Activated T-helper 1 cell treated with Interleukin-2 at 50 U/mL for 16 hours (primary cell): ENCODE measurements at places on chromosomes 3 and 15.

DNA sequence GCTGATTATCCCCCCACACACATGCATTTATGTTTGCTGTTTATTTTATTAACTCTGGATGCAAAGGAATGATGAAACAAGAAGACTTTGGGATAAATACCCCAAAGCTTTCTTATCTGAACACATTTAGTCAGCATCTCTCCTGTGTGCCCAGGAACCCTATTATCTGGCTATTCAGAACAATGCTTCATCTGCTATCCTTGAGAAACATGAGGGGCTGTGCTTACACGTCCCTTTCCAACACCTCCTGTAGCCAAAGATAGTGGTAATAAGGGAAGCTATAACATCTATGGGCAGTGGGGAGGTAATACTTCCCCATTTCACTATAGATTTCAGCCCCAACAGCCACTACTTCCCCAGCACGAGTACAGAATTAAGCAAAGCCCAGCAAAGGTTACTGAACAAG lies 94.7 kb downstream of the SSR3 start:
- no peak for DNase-seq

DNA sequence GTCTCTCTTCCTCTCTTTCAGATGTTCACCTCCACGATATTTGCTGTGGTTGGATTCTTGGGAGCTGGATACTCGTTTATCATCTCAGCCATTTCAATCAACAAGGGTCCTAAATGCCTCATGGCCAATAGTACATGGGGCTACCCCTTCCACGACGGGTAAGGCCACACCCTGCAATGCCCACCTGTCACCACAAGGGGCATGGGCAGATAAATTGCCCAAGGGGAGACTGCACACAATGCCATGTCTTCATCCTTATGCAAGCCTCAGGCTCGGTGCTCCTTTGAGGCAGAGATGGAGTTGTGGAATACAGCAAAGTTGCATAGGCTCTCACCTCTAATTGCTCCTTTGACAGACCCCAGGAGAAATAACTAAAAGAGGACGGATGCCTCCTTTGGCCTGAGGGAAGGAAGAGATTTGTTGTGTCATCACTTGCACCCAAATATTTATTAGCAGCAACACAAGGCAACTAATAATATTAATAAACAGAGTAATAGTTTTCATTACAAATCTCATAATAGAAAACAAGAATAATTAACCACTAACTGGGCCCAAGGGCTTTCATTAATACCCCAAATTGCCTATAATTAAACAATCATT lies 13.2 kb downstream of the TM4SF4 start:
- no peak for DNase-seq

DNA sequence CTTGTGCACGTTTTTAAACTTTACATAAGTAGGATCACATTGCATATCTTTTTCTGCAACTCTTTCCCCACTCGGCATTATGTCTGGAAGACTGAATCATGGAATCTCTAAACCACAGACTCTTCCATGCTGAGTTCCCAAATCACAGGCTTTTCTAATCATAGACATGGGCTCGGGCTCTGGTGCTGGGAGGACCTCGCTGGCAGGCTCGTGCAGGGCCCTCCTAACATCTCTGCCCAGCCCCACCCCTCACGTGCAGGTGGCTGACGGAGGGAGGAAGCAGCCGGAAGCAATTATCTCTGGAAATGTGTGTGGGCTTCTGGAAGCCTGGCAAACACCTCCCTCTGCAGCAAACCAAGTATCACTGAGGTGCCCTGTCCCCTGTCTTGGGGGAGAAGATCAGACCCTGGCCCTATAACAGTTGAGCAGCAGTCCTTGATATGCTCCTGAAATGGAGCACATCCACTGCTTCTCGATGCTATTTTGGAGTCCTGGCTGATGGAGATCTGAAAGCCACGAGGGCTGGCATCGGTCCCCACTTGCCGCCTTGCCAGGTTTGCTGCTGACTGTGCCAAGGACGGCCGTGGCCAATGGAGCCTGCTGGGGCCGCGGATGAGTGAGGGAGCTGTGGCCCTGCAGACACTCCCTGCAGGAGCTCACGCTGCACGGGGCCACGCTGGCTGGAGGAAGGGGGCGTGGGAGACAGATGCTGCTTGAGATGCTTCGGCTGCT lies 4.4 kb upstream of the IQSEC1 start:
- DNase-seq = no peak

GRCh38 chr15:101184830-101185229 lies 67.0 kb downstream of the CHSY1 start:
- DNase-seq = no peak

- DNase-seq = no peak
Observed at GRCh38 chr3:188296761-188297612, 143.0 kb downstream of the LPP start.

- no peak for DNase-seq
Observed at GRCh38 chr3:106435899-106436453, 567.2 kb upstream of the CBLB start.

DNA sequence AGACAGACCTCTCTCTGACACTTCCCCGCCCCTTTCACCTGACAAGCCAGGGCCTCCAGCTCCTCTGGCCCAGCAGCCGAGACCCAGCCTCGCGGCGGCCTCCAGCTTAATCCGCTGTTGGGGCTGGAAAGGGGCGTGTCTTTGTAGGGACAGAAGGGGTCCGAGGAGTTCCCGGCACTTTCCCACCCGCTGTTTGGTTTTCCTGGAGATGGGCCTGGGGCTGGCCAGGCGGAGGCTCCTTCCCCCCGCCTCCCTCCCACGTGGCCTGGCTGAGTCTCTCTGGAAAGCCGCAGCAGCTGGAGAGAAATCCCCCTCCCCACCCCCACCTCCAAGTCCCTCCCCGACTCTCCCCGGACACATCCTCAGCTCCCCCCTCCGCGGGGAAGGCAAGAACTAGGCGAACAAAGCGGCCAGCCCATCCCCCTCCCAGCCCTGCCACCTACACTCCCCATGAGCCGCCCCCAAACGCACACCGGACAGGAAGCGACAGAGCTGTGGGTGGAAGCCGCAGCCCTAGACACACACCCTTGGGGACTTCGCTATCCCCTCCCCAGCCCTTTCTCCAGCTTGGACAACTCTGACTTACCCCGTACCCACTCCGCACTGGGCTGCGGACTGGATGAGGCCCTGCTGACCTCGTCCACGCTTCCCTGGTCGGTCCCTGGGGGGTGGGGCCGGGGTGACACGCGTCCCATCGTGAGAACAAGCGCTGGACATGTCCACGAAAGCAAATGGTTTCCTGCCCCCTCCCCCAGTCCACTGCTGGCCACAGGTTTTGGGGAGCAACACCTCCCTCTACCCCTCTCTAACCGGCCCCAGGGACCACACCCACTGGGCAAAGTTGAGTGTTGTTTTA lies 1.2 kb downstream of the IGDCC4 start:
- no peak for DNase-seq

- DNase-seq = no peak
Observed at GRCh38 chr3:106029954-106030626, 161.3 kb upstream of the CBLB start.

DNA sequence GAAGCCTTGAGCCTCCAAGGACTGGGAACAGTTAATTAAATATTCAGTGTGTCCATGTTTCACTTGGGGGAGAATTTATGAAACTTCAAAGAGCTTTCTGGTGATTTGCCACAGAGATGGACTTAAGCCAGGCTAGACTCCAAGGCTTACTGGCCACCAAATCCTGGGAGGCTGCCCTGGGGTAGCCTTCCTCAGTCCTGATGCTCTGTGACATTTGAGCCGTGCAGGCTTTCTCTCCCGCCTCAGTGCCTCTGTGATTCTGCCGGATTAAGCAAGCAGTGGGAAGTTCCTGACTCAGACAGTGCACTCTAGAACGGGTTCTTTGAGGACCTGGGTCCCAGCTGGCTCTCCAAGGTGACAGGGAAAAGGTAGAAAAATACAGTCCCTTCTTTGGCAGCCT lies 314.7 kb upstream of the ICE2 start:
- no peak for DNase-seq

DNA sequence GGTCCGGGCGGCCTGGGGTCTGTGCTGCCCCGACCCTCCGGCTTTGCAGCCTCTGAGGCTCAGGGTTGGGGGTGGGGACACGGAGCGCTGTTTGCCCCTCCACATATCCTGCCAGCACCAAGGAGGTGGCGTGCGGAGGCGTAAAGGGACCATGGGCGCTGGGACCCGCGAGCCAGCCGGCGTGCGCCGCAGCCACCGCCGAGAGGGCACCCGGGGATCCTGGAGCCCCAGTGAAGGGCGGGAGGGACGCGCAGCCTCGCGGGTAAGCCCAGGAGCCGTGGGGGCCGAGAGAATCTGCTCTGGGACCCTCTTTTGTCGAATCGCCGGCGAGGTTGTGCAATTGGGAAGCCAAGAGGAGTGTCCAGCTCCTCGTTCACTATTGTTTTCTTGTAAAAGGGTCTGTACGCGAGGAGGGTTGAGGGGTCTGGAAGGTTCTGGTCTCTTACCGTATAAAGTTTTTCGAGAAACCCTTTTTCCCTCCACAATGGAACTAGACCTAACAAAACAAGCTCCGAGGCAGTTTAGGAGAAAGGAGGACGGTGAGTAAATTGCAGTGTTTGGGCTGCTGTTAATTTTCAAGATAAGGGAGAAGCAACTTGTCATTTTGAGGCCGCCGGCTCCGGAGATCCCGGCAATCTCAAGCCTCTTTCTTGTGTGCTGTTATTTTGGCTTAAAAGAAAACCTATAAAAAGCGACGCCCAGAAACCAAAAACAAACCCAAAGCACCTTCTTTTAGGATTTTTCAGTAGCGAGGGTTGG lies 29.9 kb upstream of the ST3GAL6 start:
- no peak for DNase-seq

DNA sequence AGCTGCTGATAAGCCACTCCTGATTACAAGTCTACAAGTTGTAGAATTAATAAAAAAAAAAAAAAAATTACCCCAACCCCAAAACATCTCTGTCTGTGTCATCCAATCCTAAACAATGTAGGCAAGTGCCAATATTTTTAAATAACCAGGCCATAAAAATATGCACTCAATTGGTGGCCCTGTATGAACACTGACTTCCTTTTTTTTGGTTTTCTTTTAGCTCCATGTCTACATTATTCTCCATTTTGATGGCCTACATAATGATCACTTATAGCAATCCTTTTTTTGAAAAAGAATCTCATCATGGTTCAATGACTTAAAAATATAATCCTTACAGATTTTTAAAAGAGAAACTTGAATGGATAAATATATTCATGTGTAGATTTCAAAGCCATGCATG lies 72.1 kb downstream of the FOXP1 start:
- no peak for DNase-seq

- peak; percentile 17 for DNase-seq
Observed at GRCh38 chr15:29090617-29091466, 178.8 kb downstream of the NSMCE3 start.

- no peak for DNase-seq
Observed at GRCh38 chr3:152960684-152961083, 125.8 kb downstream of the P2RY1 start.

- no peak for DNase-seq
Observed at GRCh38 chr3:132283440-132283839, 33.8 kb upstream of the ACP3 start.

- DNase-seq = no peak
Observed at GRCh38 chr15:66388043-66388363, 1.3 kb downstream of the MAP2K1 start.

DNA sequence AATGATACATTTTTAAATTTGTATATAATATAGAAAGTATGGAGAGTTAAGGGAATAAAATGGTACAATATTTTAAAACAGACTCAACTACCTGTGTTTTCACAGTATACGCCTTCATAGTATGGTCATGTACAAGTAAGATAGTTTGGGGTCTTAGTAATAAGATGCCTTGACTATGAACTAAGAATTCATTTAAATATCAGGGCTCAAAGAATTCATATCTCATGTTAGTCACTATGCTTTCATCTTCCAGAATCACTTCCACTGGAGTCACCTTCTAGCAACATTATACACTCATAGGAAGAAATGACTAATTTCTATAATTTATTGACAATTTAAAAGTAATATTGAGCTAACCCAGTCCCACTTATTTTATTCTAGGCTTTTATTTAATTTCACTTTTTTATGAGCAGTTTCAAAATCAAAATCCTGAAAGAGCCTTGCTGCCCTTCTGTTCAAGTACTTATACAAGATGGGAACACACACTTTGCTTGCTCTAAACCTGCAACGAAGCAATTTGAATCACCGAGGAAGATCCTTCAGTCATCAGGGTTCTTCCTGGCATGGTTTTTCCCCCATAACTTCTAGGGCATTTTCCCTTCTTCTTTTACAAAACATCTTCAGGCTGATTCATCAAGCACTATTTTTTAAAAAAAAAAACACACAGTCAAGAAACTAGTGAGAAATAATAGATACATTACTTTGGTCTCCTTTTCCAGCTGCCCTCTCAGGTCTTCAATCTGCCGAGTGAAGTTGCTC lies 94.1 kb downstream of the MYH15 start:
- DNase-seq = no peak

DNA sequence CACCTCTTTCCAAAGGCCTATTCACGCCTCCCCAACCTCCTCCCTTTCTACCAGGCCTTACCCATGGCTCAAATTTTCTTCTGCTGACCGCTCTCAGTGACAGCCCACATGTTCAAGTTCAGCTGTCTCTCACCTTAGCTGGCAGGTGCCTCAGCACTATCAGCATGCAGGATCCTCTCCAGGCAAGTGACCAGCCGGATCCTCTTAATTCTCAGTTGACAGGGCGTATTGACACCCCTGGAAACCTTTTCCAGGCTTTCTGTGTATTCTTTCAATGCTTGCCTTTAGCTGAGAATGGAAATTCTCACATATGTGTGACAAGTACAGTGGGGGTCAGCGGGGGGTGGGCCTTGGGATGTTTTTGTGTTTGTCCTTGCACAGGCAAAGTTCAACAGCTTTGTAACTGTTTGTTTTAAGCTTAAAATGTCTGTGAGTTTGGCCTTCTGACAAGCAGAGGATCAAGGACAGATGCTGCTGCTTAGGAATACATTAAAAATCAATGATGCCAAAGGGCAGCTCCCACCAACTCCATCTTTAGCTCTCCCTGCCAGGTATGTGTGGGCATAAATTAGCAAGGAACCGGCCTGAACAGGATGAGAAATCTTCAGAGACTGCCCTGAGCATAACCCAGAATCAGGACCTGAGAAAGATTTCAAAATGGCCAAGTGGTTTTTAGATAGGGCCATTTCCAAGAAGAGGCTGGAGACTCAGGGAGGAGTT lies 17.4 kb upstream of the BDH1 start:
- DNase-seq = no peak

- no peak for DNase-seq
Observed at GRCh38 chr3:119862616-119863015, 80.7 kb downstream of the NR1I2 start.

- DNase-seq = peak; percentile 52
Observed at GRCh38 chr3:10008588-10009344, 17.5 kb upstream of the FANCD2 start.

DNA sequence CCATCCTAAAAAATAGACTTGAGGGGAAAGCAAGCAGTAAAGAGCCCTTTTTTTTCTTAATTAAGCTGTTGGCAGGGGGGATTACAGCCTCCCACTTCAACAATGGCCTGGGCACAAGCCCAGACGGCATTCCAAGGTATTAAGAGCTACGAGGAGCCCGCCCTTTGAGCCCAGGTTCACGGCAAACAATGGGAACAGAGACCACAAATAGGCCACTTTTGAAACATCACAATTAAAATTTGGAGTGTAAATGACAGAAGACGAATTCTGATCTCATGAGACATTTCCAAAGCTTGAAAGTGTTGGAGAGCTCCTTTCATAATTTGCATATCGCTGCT lies 8.9 kb downstream of the CHSY1 start:
- no peak for DNase-seq
